ENCODE measurements at places on chromosomes 1 and 21.

GRCh38 chr21:31526040-31526439 lies 133.5 kb upstream of the SOD1 start:
- DNase-seq: no peak

DNA sequence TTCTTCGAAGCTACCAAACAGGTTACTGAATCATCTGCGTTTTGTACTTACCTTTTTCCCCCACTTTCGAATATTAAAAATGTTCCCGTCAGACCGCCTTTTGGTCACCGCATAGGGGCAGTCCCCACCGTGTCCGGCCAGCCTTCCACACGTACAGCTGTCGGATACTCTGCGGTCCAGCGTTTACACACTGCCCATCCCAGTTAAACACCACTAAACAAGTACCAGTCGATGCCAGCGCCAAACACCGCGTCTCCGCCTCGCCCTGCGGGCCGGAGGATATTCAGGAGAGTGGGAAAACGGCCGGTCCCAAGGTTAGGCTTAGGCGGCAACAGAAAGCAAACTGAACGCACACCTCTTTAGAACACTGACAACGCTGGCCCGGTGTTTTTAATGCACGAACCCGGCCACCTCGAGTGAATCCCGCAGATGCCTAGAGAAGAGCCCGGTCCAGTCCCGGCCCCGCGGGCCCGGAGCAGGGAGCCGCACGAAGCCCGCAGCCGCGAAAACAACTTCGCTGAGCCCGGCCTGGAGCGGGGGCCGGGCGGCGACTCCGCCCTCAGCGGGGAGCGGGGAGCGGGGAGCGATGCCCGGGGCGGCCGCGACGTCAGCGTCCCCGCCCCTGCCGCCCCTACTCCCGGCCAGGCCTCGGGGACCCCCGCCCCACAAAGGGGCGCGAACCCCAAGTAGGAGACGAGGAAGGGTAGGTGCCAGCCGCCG lies 730 bp upstream of the PHF13 start:
- DNase-seq: no peak

- DNase-seq: no peak
These were observed 41.2 kb downstream of the ENAH start for GRCh38 chr1:225611537-225612223.

DNA sequence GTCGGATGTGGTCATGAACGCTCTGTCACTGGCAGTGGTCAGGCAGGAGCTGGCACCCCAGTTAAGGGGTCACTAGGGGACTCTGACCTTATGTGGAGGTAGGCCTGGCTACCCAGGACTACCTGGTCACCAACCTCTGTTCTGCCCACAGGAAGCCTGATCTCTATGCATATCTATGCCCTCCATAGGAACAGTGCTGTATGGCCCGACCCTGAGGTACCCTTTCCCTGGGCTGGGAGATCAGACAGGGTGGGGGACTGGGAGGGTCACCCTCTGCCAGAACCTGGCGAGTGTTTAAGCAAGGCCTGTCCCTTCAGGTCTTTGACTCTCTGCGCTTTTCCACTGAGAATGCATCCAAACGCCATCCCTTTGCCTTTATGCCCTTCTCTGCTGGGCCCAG lies 19.0 kb downstream of the CYP4B1 start:
- no peak for DNase-seq

- DNase-seq: no peak
These were observed 30.8 kb downstream of the IER5 start for GRCh38 chr1:181119093-181119989.

GRCh38 chr1:168420177-168420576 lies 123.6 kb downstream of the XCL2 start:
- no peak for DNase-seq

GRCh38 chr1:54485416-54485815 lies 62.6 kb upstream of the ACOT11 start:
- DNase-seq: no peak

GRCh38 chr1:184112176-184112948 lies 60.8 kb downstream of the TSEN15 start:
- DNase-seq: no peak

GRCh38 chr21:44792702-44793591 lies 8.7 kb downstream of the UBE2G2 start:
- DNase-seq: peak; percentile 60

GRCh38 chr1:209641832-209642172 lies 10.4 kb downstream of the LAMB3 start:
- no peak for DNase-seq

GRCh38 chr21:30044447-30045064 lies 104.8 kb upstream of the GRIK1 start:
- DNase-seq: peak; percentile 4

DNA sequence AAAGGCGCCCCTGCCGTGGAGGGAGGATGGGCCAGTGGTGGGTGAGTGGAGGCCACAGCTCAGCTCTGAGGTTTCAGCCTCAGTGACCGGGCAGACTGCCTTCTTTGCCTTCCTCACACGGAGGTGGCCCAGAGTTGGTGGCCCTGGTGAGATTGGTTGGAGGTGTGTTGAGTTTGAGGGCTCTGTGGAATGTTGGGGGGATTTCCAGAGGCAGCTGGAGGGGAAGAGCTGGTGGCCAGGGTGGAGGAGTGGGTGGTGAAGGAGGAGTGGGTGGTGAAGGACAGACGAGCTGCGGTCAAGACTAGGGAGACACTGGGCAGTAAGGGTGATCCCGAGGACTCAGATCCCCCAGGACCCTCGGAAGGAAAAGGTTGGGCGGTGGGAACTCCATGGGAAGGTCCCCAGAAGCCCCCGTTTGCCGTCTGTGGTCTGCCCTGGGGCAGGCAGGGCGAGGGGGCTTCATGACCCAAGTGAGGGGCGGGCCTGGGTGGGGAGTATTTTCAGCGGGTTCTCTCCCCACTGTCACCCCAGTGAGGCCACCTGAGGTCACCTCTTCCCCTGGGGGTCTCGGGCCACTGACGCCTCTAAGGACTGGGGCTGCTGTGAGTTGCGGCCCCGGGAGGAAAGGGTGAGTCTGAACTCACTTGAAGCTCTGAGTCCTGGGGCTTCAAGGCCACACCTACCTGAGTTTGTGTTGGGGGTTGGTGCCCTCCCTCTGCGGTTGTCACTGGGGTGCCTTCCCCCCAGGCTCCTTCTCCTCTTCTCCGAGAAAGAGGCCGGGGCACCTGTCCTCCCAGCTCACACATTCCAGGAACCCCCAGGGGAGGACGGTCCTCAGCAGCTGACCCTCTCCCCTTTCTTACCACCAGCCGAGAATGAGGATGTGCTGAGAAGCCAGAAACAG lies 22.7 kb upstream of the PIK3CD start:
- DNase-seq: peak; percentile 82
